ENCODE measurements at places on chromosomes 5 and 9. TPM values are rescaled to one million over a fixed set of nuclear protein-coding genes. Genes with fewer than 3 reads are reported as not detected.

C9orf50 gene
- not detected for total RNA-seq

CDC20B gene
- total RNA-seq = not detected

RIC1 gene
- total RNA-seq = 14.8 TPM

CD74 gene
- 9.1 TPM for total RNA-seq

PCDHAC1 gene
- 0.07 TPM for total RNA-seq

UBE2B gene
- total RNA-seq = 17.5 TPM

KDM3B gene
- 23.8 TPM for total RNA-seq

CNTNAP3B gene
- total RNA-seq = 3.7 TPM

RAD17 gene
- total RNA-seq = 11.8 TPM

ANKRD31 gene
- total RNA-seq = 0.09 TPM

RNF183 gene
- 0.21 TPM for total RNA-seq

CTNND2 gene
- not detected for total RNA-seq

TRIM14 gene
- 19.6 TPM for total RNA-seq

PCDHB8 gene
- total RNA-seq = not detected

TRAF1 gene
- 0.42 TPM for total RNA-seq

SHOC1 gene
- 0.19 TPM for total RNA-seq

SLC6A7 gene
- total RNA-seq = not detected

NR5A1 gene
- not detected for total RNA-seq

CDC25C gene
- total RNA-seq = 8.8 TPM

SARDH gene
- total RNA-seq = 0.21 TPM

SH2D3C gene
- total RNA-seq = not detected

DOK3 gene
- 1.9 TPM for total RNA-seq

ATP10B gene
- total RNA-seq = 3.9 TPM

RANBP17 gene
- total RNA-seq = 3.5 TPM

ADAMTS2 gene
- 0.98 TPM for total RNA-seq

SLC36A2 gene
- not detected for total RNA-seq

ADAMTSL1 gene
- 0.28 TPM for total RNA-seq

FGFR4 gene
- 2.1 TPM for total RNA-seq

PCAT7 gene
- total RNA-seq = not detected

FCN2 gene
- not detected for total RNA-seq

SLC6A19 gene
- total RNA-seq = not detected

ARPC5L gene
- 53.8 TPM for total RNA-seq

GGTA1 gene
- 0.14 TPM for total RNA-seq

PSAT1 gene
- total RNA-seq = 58.3 TPM

TSSK1B gene
- 0.14 TPM for total RNA-seq

FGF18 gene
- total RNA-seq = not detected

SAXO1 gene
- total RNA-seq = not detected

Data from airway epithelial cell (primary cell).